ENCODE measurements at places on chromosomes 4 and X. TPM values are rescaled to one million over a fixed set of nuclear protein-coding genes. Genes with fewer than 3 reads are reported as not detected.

- no peak for DNase-seq
Measured at GRCh38 chrX:109393859-109394258, 88.0 kb downstream of the GUCY2F start.

GRCh38 chr4:19883841-19884240 lies 367.9 kb upstream of the SLIT2 start:
- DNase-seq, result no peak

Gene GAGE12H
- not detected for total RNA-seq

Gene MAGEC2
- total RNA-seq, result not detected

All from psoas muscle (tissue), 8 donors.